Vagina (tissue), 2 donors: ENCODE measurements at places on chromosomes 1 and 21.

DNA sequence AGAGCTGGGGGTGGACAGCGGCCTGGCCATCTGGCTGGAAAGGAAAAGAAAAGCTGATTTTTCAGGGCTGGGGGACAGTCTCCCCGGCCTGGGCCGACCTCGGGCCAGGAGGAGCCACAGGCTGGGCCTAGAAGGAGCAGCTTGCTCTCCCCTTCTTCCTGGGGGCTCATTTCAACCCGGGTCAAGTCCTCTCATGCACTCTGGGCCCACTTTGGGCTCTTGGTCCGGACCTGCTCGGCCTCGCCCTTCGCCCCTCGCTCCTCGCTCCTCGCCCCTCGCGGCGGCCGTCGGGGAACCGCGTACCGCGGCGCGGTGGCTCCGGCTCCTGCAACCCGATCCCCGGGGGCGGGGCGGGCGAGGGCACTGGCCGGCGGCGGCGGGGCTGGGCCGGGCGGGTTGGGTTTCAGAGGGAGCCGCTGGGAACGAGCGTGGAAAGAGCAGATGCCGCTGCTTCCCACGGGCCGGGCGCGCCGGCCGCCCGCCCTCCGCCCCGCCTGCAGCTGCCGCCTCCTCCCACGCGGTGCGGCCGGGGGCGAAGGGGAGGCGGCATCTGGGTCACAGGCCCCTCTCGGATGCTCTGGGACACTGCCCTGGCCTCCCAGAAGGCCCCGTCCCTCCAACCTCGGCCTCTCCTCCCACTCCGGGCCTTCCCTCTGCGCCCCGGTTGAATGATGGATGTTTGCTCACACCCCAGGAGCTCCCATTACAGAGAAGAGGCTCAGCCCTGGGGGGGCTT is 6.6 kb downstream of the HEYL start:
- no peak for DNase-seq

GRCh38 chr1:203225071-203225470 is 4.4 kb downstream of the CHIT1 start:
- DNase-seq: no peak

DNA sequence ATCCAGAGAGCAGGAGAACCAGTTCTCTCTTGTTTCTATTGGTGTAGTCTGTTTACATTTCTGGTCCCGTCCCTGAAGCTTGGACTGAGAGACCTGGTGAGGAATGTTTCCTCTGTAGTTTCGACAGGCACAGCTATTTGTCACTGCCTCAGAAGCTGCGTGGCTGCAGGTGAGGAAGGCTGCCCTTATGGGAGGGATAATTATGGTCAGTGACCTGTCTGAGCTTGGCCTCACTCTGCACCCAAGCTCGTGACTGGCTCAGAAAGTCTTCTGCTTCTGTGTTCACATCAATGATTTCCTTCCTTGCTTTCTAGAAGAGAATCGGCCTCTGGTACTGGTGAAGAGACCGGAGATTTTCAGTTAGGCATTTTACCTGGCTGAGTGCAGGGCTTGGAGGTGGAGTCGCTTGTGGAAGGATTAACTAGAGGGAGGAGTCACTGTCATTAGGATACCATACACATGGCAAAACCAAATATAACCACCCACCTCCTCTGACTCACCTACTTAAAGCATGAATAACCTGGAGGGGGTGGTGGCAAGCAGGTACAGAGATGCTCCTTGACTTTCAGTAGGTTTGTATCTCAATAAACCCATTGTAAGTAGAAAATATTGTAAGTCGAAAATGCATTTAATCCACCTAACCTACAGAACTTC is 19.9 kb upstream of the WDR26 start:
- no peak for DNase-seq

GRCh38 chr21:26977746-26978145 is 10.9 kb upstream of the ADAMTS5 start:
- DNase-seq: no peak
